Thymus (tissue), 14 donors: ENCODE measurements at places on chromosomes 16 and 17. TPM values are rescaled to one million over a fixed set of nuclear protein-coding genes. Genes with fewer than 3 reads are reported as not detected.

CLEC19A gene
- 0.05 TPM for total RNA-seq

KAT7 gene
- total RNA-seq: 28.9 TPM

RNPS1 gene
- 87.2 TPM for total RNA-seq

SDR42E1 gene
- 6.0 TPM for total RNA-seq

HAPSTR1 gene
- total RNA-seq: 33.7 TPM

SSTR5 gene
- not detected for total RNA-seq

GPR142 gene
- total RNA-seq: 0.09 TPM
